Stimulated activated CD8-positive, alpha-beta memory T cell treated with anti-CD3 and anti-CD28 coated beads, Interleukin-2, amount 100 ng/mL, for 1 hour (primary cell): ENCODE measurements at places on chromosomes 1 and 21.

GRCh38 chr1:1402072-1402900 lies 3.2 kb upstream of the CCNL2 start:
- no peak for DNase-seq

- DNase-seq = no peak
Measured at GRCh38 chr1:36323636-36324352, at the start of gene EVA1B. TSS of gene EVA1B (minus strand) at chr1:36323645. CDS start at chr1:36323037, 608 bp downstream.

- no peak for DNase-seq
Measured at GRCh38 chr1:14320518-14320917, 278.0 kb upstream of the KAZN start.

- DNase-seq = no peak
Measured at GRCh38 chr1:171852272-171852671, 11.0 kb downstream of the DNM3 start.

DNA sequence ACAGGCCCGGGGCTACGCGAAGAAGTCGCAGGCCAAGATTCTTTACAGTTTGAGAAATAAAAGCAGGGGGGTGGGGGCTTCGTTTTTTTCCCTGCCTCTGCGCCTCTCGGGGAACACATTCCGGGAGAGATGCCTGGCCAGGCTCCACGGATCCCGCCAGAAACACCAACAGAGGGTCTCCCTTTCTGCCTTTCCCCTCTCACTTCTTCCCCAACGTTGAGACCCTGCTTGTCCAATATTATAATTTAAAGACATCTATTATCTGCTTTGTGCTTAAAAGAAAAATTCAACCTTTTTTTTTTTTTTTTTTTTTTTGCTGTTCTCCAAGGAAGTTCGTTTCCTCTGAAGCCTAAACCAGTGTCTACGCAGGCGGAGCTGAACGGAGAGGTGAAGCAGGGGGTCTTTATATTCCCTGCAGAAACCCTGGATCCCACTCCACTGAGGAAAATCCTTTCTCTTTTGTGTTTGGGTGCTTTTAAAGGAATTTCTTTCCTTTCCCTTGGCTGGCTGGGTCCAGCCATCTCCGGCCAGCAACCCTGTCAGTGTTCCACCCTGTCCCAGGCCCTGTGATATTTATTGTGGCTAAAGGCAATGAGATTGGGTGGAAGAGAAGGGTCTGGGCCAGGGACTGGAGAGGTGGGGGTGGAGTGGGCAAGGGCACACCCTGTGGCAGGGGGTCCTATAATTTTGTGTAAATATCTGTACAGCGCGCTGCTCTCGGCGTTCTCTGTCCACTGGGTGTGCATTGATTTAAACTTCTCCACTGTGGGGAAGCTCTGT lies 2.2 kb downstream of the FOXD2 start:
- DNase-seq = no peak

- no peak for DNase-seq
Measured at GRCh38 chr1:97654876-97655585, 265.8 kb downstream of the DPYD start.

GRCh38 chr1:106876384-106876783 lies 180.1 kb upstream of the PRMT6 start:
- no peak for DNase-seq

DNA sequence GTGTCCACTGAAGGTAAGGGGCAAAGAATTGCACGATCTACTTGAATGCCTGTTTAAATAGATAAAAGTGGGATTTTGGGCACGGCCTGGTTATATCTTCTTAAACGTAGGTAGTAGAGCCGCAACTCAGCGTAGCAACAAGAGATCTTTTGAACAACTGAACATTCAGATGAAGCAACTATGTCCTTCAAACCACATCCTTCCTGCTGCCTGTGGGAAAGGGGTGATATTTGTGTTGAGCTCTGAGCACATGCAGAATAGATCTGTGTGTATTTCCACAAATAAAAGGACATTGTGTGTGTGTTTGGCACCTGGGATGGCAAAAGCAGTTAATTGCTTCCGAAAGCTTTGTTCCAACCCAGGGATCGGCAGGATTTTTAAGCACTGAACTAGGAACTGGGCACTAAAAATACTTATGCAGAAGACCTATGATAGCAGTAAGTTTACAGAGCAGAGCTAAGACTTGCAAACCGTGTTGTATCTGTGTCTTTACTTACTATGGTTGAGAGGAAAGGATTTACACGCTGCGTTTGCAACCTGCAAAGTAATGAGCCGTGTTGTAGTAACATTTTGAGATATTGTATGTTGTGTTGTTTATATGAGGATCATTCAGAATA lies 333.4 kb downstream of the CHRM3 start:
- DNase-seq = peak; percentile 14

- no peak for DNase-seq
Measured at GRCh38 chr1:17365293-17365692, 6.7 kb upstream of the PADI6 start.

- DNase-seq = no peak
Measured at GRCh38 chr21:20627594-20627993, 370.6 kb upstream of the NCAM2 start.

GRCh38 chr1:56216218-56216617 lies 363.1 kb downstream of the PLPP3 start:
- DNase-seq = no peak

DNA sequence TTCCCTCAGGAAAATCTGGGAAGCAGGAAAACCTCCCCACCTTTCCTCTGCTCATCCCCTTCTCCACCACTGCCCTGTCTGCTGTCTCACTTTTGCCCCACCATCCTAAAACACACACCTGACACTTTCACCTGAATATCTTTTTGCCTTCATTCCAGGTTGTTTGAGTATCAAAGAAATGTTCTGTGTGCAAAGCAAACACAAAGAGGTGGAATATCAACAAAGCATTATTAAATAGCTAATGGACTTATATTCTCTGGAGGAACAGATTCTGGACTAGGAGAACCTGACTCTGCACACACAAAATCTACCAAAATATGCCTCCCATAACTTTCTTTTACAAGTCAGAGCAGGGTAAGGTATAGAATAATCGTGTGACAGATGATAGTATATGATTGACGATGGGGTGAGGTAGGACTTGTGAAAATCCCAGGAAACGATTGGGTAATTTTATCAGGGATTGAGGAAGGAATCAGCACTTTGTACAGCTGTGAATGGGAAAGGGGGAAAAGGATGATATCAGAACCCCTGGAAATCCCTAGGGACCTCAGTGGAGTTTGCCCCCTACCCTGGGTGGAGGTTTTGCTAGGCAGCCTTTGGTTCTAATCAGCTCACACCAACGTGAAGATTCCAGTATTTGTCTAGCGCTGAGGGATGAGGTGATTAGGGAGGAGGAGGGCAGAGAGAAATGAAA lies 87.7 kb downstream of the PROX1 start:
- DNase-seq = no peak

GRCh38 chr1:17207966-17208418 lies 3.1 kb downstream of the PADI1 start:
- no peak for DNase-seq

GRCh38 chr1:8739377-8739776 lies 78.1 kb downstream of the RERE start:
- no peak for DNase-seq

- no peak for DNase-seq
Measured at GRCh38 chr1:54610601-54611580, 12.4 kb downstream of the FAM151A start.

DNA sequence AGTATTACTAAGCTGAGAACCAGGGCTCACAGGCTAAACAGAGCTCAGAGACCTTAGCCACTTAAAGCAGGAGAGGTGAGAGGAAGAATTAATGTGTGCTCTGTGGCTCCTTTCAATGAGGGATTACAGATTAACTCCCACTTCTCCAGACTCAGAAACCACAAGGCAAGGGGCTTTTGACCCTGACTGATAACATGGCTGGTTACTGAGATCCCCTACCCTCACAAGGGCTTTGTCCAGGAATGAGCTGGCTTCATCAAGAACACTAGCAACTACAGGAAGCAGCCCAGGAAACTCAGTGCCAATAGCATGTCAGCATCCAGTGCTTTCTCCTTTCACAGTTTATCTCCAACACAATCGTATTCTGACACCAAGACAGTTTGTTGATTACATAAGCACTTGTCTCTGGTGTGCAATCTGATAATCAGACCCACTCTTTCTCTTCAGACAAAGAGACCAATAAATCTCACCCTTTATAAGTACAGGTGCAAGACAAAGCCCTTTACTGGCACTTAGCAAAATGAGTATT lies 38.8 kb downstream of the ERI3 start:
- no peak for DNase-seq

DNA sequence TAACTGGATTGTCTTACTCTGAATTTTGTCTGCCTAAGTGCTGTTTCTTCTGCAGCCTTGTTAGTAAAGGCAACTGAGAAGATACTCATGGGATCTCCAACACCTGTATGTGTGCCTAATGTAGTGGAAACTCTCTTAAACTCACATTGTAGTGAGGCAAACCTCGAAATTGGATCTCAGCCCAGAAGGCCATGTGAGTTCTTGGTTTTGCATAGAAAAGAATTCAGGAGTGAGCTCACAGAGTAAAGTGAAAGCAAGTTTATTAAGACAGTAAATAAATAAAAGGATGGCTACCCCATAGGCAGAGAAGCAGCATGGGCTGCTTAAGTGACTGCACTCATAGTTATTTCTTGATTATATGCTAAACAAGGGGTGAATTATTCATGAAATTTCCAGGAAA lies 1344.7 kb downstream of the NCAM2 start:
- no peak for DNase-seq

- no peak for DNase-seq
Measured at GRCh38 chr1:67792103-67792502, 41.2 kb downstream of the GNG12 start.

DNA sequence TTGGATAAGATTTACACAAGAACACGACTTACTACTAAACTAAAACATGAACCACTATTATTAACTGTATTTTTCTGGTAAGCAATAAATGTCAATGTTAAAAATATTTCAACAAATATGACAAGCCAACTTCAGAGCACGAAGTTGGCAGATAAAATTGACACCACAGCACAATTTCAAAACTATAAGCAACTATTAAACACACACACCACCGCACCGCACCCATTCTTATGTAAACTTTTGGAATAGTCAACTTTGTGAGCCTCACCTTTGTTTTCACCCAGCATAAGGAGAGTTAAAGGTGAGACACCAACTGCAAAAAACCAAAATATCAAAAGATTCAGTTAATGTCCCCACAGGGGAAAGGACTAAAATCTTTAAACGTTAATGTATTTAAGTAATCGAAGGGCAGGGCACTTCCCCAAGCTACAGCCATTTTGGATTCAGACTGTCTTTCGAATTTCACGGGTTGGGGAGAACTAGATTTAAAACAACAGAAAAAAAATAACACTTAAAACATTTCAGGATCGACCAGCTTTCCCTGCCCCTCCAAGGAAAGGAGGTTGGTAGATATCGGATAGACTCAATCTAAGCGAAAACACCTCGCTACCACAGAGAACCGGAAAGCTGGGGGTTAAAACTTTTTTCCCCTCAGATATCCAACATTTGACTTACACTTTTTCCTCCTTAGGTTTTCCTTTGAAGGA lies 872 bp downstream of the GPBP1L1 start:
- no peak for DNase-seq

- DNase-seq = no peak
Measured at GRCh38 chr1:25360596-25361581, 22.8 kb downstream of the TMEM50A start.

- no peak for DNase-seq
Measured at GRCh38 chr1:159869173-159869572, 6.7 kb upstream of the VSIG8 start.

GRCh38 chr1:167789501-167789900 lies 67.7 kb downstream of the MPZL1 start:
- DNase-seq = no peak

GRCh38 chr1:195831789-195832188 lies 776.5 kb downstream of the KCNT2 start:
- no peak for DNase-seq

- no peak for DNase-seq
Measured at GRCh38 chr1:3060601-3061551, 8.1 kb upstream of the PRDM16 start.

- DNase-seq = no peak
Measured at GRCh38 chr1:246329900-246330299, 177.2 kb downstream of the SMYD3 start.

- no peak for DNase-seq
Measured at GRCh38 chr1:19074902-19075721, 118.6 kb upstream of the IFFO2 start.

GRCh38 chr1:224435999-224436398 lies 1.4 kb upstream of the WDR26 start:
- no peak for DNase-seq

DNA sequence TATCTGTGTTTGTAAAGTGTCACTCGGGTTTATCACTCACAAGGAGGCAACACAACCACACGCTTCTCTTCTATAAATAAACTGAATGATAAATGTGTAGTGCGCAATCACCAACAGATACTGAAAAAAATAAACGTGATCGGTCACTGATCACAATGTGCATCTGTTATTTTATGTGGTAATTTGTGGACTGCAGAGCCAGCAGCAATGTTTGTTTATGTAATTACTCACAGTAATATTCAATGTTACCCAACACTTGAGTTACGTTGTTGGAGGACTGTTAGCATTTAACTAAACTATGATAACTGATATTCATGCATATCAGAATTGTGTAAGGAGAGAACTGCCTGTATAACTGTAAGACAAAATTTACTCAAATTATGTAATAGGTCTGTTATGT lies 129.6 kb downstream of the USH2A start:
- DNase-seq = no peak

GRCh38 chr1:71240656-71241055 lies 159.8 kb upstream of the ZRANB2 start:
- DNase-seq = no peak

DNA sequence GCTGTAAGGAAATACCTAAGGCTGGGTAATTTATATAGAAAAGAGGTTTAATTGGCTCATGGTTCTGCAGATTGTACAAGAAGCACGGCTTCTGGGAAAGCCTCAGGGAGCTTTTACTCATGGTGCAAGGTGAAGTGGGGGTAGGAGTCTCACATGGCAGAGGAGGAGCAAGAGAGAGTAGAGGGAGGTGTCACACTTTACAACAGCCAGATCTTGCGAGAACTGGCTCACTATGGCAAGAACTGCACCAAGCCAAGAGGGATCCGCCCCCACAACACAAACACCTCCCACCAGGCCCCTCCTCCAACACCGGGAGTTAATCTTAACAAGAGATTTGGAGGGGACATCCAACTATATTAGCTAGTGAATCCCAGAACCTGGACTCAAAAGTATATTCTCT lies 135.4 kb upstream of the SOD1 start:
- DNase-seq = no peak

DNA sequence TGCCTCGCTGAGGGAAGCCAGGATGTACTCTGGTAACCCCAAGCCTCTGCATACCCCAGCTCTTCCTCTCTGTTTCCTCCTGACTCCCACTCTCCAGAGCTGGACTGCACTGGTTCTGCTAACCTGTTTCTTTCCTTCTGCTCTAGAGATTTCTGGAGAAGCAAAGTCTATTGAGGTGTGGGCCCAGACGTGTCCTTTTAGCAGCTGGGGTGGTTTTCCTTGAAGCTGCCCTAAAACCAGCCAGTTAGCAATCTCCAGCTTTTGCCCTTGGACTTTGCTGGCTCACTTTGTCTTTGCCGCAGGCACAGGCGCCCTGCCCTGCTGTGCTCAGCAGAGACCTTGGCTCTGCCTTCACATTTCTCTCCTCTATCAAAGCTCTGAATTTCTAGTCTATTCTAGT lies 171.8 kb upstream of the IVNS1ABP start:
- DNase-seq = no peak
